ENCODE measurements at places on chromosomes 6 and 20. TPM values are rescaled to one million over a fixed set of nuclear protein-coding genes. Genes with fewer than 3 reads are reported as not detected.
A peak's percentile ranks its signal among the peaks of the same experiment; 100 is the strongest.

- DNase-seq: no peak
- H3K36me3 ChIP-seq: no peaks in the 10 kb centered on the region
- peaks cover 4% of the 10 kb centered on the region for H3K27me3 ChIP-seq
- H3K27ac ChIP-seq: no peak overlapping the region
- H3K4me3 ChIP-seq: no peak overlapping the region
These were observed 77.8 kb downstream of the COL9A1 start for GRCh38 chr6:70225055-70225454.

GRCh38 chr20:15619341-15619740 is 953.9 kb downstream of the KIF16B start:
- no peaks in the 10 kb centered on the region for H3K36me3 ChIP-seq
- H3K4me1 ChIP-seq: no peaks in the 10 kb centered on the region
- H3K27me3 ChIP-seq: no peaks in the 10 kb centered on the region
- H3K4me3 ChIP-seq: no peak overlapping the region
- H3K27ac ChIP-seq: no peak overlapping the region

- no peak overlapping the region for H3K4me3 ChIP-seq
- H3K36me3 ChIP-seq: peaks cover 87% of the 10 kb centered on the region
- DNase-seq: peak; percentile 14
- H3K4me1 ChIP-seq: peaks cover 36% of the 10 kb centered on the region
- no peaks in the 10 kb centered on the region for H3K27me3 ChIP-seq
These were observed 14.0 kb downstream of the APMAP start for GRCh38 chr20:24978513-24978912.

The GHRH gene
- total RNA-seq: not detected

- peak overlapping the region; percentile 90 for H3K4me3 ChIP-seq
- peaks cover 28% of the 10 kb centered on the region for H3K36me3 ChIP-seq
- no peak for DNase-seq
- H3K27ac ChIP-seq: peak overlapping the region; percentile 99
These were observed 406 bp upstream of the TRIM26 start for GRCh38 chr6:30213667-30213956.

GRCh38 chr20:57611586-57612311 is 8.5 kb downstream of the ZBP1 start:
- peaks cover 24% of the 10 kb centered on the region for H3K36me3 ChIP-seq
- no peak overlapping the region for H3K27ac ChIP-seq
- DNase-seq: no peak
- no peaks in the 10 kb centered on the region for H3K27me3 ChIP-seq

The RGL2 gene
- 58.2 TPM for total RNA-seq

GRCh38 chr6:121603486-121603885 is 168.0 kb downstream of the GJA1 start:
- H3K27ac ChIP-seq: no peak overlapping the region
- no peaks in the 10 kb centered on the region for H3K4me1 ChIP-seq
- H3K4me3 ChIP-seq: no peak overlapping the region
- no peaks in the 10 kb centered on the region for H3K36me3 ChIP-seq

GRCh38 chr6:2165286-2165685 is 80.1 kb downstream of the GMDS start:
- DNase-seq: no peak
- no peak overlapping the region for H3K4me3 ChIP-seq
- H3K27ac ChIP-seq: no peak overlapping the region
- H3K4me1 ChIP-seq: peaks cover 15% of the 10 kb centered on the region
- no peaks in the 10 kb centered on the region for H3K36me3 ChIP-seq

DNA sequence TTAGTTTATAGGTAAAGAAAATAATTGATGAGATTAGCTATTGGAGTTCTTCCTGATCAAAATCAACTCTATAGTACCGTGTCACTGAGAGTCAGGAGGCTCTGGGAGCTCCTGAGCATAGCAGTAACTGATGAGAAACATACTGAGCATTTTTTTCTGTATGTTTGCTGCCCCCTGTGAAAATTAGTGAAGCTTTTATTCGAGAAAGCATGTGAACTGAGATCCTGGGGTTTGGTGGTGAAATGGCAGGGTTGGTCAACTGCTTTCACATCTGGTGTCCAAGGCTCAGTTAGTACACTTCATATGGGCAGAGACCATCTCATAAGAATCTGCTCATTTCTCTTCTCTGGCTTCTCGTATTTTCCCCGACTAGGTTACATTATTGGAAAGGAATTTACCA is 4.1 kb upstream of the ABT1 start:
- no peak overlapping the region for H3K27ac ChIP-seq
- no peak overlapping the region for H3K4me3 ChIP-seq
- peaks cover 7% of the 10 kb centered on the region for H3K4me1 ChIP-seq
- no peak for DNase-seq
- H3K36me3 ChIP-seq: no peaks in the 10 kb centered on the region
